ENCODE measurements at places on chromosomes 5 and 9. TPM values are rescaled to one million over a fixed set of nuclear protein-coding genes. Genes with fewer than 3 reads are reported as not detected.

DNA sequence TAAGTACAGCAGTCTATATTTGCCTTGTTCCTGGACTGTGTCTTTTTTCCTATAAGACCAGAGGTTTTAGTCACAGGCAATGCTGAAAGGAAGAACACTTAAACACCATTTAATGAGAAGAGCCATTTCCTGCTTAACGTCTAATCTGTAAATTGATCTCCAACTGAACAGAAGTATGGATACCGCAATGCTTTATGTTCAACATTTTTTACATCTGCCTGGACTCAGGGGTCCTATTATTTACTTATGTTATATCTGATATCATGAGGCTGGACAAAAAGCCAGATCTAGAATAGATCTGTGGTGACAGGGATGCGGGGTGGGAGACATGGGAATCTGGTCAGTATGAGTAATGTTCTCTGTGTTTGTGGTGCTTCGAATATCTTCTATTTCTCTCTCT, 334.6 kb upstream of the MPDZ start:
- DNase-seq, result no peak

DNA sequence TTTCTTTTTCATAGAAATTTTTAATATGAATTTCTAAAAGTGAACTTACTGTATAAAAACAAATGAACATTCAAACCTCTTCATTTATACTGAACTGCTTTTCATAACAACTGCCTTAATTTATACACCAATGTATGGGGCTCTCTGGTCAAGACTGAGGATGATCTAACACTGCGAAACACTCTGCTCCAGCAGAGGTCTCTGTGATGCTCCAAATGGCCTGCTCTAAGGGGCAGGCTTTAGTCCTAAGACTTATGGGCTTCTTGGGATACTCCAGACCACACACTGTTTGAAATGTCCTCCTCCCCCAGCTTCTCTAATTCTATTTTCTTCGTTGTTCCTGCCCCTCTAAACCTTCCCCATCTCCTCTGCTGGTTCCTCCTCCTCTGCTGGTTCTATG, 58.5 kb downstream of the LIFR start:
- no peak for DNase-seq

DNA sequence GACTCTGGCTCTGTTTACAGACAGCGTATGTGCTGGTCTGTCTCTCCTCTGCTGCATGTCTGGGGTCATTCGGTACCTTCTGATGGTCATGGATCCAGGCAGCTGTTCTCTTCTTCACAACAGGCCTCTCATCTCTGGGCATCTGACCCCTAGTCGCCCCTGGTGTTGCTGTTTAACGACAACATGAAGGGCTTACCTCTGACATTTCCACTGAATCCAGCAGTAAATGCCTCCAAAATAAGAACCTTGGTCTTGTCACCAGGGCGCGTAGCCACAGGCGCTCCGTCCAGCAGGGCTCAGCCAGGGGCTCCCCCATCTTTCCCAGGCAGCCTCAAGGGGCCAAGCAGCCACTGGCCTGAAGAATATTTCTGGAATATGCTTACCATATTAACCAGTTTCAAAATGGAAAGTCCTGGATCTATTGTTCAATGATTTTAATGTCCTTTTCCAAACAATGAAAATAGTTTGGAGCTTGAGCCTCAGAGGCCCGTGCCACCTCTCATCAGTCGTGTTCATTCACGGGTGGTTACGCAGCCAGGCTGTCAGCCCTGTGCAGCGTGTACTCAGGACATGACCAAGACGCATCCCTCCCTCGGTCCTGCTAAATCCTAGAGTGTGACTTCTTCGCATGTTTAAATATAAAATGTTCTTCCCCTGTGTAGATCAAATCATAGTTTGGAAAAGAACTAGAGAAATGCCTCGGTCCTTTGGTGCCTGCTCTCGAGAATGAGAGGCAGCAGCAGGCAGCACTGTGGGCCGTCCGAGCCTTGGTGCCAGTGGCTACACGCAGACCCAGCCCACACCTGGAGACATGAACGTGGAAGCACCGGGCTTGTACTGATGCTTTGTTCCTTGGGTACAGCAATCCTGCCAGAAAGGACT, 30.1 kb upstream of the LRRC14B start:
- DNase-seq, result peak; percentile 7

- no peak for DNase-seq
Measured at GRCh38 chr9:3795556-3795955, 269.8 kb upstream of the RFX3 start.

- no peak for DNase-seq
Measured at GRCh38 chr9:87818308-87818707, 64.4 kb upstream of the SPATA31E1 start.

DNA sequence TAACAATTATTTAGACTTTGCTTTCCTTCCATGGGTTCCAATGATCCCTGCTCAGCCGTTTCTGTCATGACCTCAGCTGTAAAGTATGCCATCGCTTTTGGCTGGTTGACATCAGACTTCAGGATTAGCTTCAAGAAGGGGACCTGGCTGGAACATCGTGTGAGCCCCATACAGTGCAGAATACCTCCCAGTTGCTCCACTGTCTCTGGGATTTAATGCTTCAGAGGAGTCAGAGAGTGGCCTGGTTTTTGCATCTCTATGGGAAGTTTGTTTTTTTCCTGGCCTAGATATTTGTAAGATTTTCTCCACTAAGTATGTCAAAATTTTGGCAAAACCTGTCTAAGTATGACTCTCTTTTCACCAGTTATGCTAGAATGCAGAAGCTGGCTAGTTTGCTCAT, 216.9 kb downstream of the GABBR2 start:
- DNase-seq, result no peak

DNA sequence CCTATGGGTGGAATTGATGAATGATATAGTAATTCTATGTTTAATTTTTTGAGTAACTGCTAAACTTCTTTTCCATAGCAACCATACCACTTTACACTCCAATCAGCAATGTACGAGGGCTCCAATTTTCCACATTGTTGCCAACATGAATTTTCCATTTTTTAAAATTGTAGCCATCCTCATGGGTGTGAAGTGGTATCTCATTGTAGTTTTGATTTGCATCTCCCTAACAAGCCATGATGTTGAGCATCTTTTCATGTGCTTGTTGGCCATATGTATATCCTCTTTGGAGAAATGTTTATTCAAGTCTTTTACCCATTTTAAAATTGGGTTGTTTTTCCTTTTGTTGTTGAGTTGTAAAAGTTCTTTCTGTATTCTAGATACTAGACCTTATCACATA, 48.9 kb downstream of the TMOD1 start:
- DNase-seq, result no peak

GRCh38 chr9:118170032-118170955, 466.1 kb downstream of the TLR4 start:
- peak; percentile 36 for DNase-seq

DNA sequence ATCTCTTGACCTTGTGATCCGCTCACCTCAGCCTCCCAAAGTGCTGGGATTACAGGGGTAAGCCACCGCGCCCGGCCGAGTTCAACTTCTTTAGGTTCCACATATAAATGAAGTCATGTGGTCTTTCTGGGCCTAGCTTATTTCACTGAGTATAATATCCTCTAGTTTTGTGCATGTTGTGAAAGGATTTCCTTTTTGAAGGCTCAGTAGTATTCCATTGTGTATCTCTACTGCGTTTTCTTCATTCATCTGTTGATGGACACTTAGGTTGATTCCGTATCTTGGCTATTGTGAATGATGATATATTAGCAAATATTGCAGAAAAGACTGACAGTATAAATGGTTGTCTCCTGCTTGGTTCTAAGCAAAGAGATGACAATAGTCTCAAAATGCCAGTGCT, 20.1 kb downstream of the ODF2 start:
- no peak for DNase-seq

GRCh38 chr9:35067056-35067455, 5.4 kb downstream of the VCP start:
- DNase-seq, result no peak

DNA sequence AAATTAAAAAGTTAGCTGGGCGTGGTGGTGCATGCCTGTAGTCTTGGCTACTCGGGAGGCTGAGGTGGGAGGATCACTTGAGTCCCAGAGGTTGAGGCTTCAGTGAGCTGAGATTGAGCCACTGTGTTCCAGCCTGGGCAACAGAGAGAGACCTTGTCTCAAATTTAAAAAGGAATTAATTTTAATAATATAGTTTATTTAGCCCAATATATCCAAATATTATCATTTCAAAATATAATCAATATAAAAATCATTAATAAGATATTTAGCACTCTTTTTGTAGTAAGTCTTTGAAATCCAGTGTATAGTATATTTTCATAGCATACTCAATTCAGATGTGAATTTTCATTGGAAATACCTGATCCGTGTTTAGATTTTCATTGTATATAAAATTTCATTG, 43.2 kb upstream of the ORM1 start:
- DNase-seq, result no peak

- no peak for DNase-seq
Measured at GRCh38 chr9:92807757-92808725, 43.4 kb upstream of the BICD2 start.

DNA sequence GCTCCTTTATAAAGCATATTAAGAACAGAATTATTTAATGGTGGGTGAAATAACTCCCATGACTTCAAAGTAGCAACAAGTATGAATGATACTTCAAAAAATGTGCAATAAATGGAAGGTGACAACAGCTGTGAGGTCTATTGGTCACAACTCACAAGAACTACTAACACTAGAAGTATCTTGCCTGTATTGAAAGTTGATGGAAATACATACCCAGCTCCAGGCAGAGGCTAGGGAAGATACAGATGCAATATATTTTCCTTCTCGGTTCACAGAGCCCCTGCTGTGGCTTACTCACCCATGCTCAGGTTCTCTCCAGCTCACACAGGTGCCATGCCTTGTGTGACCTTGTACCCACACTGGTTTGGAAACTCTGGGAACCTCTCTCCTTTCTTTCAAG, 133.8 kb downstream of the LIFR start:
- no peak for DNase-seq

DNA sequence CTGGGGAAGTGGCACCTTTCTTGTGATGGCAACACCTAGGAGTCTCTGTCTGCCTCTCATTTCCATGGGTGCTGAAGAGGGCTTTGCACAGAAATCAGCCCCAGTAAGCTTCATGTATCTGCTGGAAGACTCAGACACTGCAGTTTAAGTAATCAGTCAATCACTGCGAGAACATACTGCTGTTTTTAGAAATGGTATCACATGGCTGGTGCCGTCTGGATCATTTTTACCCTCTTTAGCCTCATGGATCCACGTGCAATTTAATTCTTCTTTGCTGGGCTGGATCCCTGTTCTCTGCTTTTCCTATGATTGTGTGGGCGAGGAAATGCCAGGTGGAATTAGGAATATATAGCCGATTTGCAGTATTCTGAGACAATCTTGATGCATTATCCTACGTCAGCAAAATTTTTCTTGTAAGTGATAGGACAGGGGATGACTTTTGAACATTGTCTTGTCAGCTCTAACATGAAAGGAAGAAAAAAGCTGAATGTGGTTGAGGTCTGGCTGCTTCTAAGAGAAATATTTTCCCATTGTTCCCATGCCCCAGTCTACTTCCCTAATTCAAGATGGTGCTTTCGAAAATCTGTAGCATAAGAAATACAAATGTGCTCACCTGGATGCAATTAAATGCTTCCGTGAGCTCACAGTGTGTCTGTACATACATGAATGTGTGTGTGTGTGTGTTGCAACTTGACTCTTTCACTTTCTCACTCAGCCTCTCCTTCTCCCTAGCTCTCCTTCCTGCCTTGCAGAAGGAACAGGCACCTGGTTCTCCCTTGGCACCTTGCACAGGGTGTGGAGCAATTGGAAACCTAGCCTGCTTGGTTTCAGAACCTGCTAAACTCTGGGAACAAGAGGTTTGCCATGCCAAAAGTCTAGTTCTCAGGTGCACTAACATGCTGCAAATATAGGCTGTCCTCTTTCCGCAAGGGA, 281.6 kb downstream of the NTRK2 start:
- no peak for DNase-seq

The ADAMTS2 gene
- 15.0 TPM for total RNA-seq

The ZNF879 gene
- 4.7 TPM for total RNA-seq

The PTPRD gene
- 12.1 TPM for total RNA-seq

The PCA3 gene
- total RNA-seq, result not detected

The DRD1 gene
- total RNA-seq, result 0.15 TPM

The FOXD4 gene
- total RNA-seq, result not detected

The JAKMIP2 gene
- total RNA-seq, result 0.53 TPM
